DMS153 (cell line): ENCODE measurements at places on chromosomes 7 and 10.
A peak's percentile ranks its signal among the peaks of the same experiment; 100 is the strongest.

GRCh38 chr7:108581655-108582491 lies 12.2 kb downstream of the DNAJB9 start:
- DNase-seq: no peak

- DNase-seq: no peak
Observed at GRCh38 chr7:30594048-30594539, 584 bp upstream of the GARS1 start.

GRCh38 chr10:22986771-22987542 lies 59.1 kb downstream of the ARMC3 start:
- peak; percentile 10 for DNase-seq

- DNase-seq: no peak
Observed at GRCh38 chr10:33036670-33037069, 78.6 kb upstream of the ITGB1 start.

GRCh38 chr10:34181553-34182300 lies 633.4 kb downstream of the PARD3 start:
- no peak for DNase-seq

- no peak for DNase-seq
Observed at GRCh38 chr10:71684356-71685173, 35.0 kb downstream of the C10orf105 start.

- no peak for DNase-seq
Observed at GRCh38 chr7:142471820-142472219, 214.0 kb upstream of the PRSS58 start.

GRCh38 chr7:12612622-12613021 lies 42.1 kb downstream of the SCIN start:
- no peak for DNase-seq

GRCh38 chr10:121633056-121633455 lies 34.8 kb upstream of the FGFR2 start:
- DNase-seq: no peak

DNA sequence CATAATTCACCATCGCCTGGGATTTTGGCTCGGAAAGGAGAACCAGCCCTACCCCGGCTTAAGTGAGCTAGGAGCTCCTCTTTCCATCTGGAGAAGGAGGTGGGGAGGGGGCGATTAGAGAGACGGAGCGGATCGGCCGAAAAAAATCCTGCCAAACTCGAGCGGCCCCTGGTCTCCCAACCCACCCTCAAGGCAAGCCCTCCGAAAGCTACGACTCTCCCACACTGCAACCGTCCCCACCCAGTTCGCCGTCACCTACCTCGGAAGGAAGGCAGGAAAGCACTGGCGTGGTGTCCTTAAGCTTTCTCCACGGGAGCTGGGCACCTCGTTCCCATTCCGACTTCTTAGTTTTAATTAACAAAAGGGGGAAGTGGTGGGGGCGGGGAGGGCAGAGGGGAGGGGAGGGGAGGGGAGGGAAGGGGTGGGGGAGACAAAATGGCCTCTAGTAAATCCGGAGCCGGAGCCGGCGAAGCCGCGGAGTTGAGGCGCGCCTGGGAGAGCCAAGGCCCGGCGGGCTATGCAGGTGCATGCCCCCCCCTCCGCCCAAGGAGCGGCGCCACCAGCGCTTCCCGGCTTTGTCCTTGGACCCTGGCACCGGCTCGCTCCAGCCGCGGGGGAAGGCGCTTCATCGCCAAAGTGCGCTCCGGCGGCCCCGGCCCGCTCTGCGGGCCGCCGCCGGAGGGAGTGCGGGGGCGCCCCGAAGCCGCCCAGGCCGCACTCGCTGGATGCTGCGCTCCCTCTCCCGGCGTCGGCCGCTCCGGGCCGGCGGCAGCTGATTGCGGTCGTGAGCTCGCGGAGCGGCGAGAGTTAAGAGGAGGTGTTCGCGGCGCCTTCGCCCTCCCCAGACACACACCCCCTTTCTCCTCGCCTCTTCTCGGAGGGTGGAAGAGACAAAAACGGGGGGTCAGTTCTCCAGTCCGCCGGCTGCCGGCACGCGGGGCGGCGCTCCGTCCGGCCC lies at the start of gene LRRC4:
Gene LRRC4 (minus strand): TSS at position 784 of the 958 bp plus-strand sequence. CDS start 797 bp downstream, outside the sequence.
- no peak for DNase-seq

- no peak for DNase-seq
Observed at GRCh38 chr7:96993094-96993865, 12.1 kb upstream of the DLX6 start.

- DNase-seq: no peak
Observed at GRCh38 chr7:72386118-72386517, 26.0 kb downstream of the CALN1 start.
